Stimulated activated naive B cell treated with anti-CD40 and anti-IgM and Interleukin-4, amounts not matched to agents 10 μg/mL and 1 μg/mL and 100 μg/mL, for 72 hours (primary cell): ENCODE measurements at places on chromosomes 6 and 20.

GRCh38 chr6:35776364-35777215 lies at the start of gene CLPSL2:
TSS of gene CLPSL2 (plus strand) at chr6:35776598. CDS start at chr6:35776619, 21 bp downstream.
- DNase-seq = peak; percentile 15
- H3K27me3 ChIP-seq = peaks cover 18% of the 10 kb centered on the region
- H3K27ac ChIP-seq = no peak within 1 kb of the TSS
- H3K4me1 ChIP-seq = peaks cover 15% of the 10 kb centered on the region
- H3K36me3 ChIP-seq = no peaks in the 10 kb centered on the region
- H3K4me3 ChIP-seq = peak within 1 kb of the TSS; percentile 81

DNA sequence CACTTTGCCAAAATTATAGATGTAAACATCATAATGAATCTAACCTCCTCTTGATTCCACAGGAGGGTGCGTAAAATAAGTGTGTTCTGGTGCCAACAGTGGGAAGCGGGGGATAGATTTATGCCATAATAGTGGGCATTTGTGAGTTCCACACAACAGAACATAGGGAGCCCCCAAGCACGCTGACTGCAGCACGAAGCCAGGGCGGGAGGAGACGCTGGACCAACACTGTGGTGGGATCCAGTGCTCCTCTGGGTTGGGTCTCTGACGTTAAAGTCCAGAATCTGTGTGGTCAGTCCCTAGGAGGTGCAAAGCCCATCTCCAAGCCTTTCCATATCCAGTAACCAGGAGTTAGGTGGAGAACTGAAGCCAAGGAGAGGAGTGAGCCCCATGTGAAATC lies 1.8 kb upstream of the TTLL2 start:
- DNase-seq = no peak
- no peak overlapping the region for H3K27ac ChIP-seq
- H3K4me1 ChIP-seq = no peaks in the 10 kb centered on the region
- peaks cover 45% of the 10 kb centered on the region for H3K27me3 ChIP-seq
- no peak overlapping the region for H3K4me3 ChIP-seq

GRCh38 chr6:33963136-33963750 lies 159.4 kb upstream of the MLN start:
- H3K36me3 ChIP-seq = no peaks in the 10 kb centered on the region
- H3K27me3 ChIP-seq = peaks cover 52% of the 10 kb centered on the region
- no peak overlapping the region for H3K4me3 ChIP-seq
- DNase-seq = no peak

- H3K4me3 ChIP-seq = peak overlapping the region; percentile 93
- DNase-seq = no peak
- no peaks in the 10 kb centered on the region for H3K27me3 ChIP-seq
- peaks cover 47% of the 10 kb centered on the region for H3K4me1 ChIP-seq
- H3K27ac ChIP-seq = no peak overlapping the region
- H3K36me3 ChIP-seq = peaks cover 43% of the 10 kb centered on the region
Measured at GRCh38 chr6:16758163-16758975, 2.9 kb downstream of the ATXN1 start.

DNA sequence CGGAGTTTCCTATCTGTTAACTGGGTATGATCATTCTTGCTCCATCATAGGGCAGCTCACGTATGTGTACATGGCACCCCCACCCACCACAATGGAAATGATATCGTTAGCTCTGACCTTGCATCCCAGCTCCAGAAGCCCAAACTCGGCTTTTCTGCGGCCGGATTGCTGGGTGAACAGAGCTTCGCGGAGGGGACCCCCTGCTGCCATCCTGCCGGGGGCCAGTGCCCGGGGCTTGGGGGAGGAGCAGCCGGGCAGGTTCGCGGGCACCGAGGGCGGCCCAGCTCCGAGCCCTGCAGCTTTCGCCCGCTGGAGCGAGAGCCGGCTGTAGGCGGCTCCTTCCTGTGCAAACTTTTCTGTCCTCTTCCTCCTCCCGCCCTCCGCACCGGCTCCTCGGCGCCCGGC lies 24.9 kb upstream of the FUCA2 start:
- no peak overlapping the region for H3K27ac ChIP-seq
- peak; percentile 36 for DNase-seq
- H3K36me3 ChIP-seq = no peaks in the 10 kb centered on the region
- H3K4me1 ChIP-seq = peaks cover 29% of the 10 kb centered on the region

DNA sequence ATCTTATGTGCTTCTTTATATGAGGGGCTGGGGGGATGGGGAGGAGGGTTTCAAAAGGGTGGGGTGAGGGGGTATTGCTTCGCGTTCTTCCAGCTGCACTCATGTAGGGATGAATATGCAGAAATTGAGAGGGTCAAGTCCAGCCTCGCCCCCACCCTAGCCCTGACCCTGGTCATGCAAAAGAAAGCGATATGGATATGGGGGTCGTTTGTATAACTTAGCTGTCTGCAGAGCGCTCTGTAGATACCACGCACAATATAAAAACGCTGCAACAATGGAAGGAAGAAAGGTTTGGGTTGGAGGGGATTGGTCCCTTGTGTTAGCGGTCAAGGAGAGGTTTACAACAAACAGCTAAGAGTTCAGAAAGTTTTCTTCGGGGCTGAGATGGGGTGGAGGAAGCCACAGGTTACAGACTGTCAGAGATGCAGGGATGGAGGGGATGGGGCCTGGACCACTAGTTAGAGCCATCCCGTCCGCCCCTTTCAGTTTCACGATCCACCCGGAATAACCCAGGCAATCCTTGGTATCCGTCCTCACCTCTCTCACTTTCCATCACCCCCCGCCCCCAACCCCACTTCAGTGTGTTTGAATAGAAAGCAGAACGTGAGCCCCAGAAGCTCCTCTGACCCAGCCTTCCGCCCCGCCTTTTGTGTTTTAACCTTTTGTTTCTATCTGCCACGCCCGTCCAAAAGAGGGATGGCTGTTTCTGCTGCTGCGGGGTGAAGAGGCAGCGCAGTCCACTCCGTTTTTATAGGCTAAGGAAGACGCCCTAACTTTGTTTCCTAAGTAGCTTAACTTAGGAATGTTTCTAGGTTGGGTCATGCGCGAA lies 73.5 kb downstream of the SOX4 start:
- no peak overlapping the region for H3K27ac ChIP-seq
- H3K4me3 ChIP-seq = peak overlapping the region; percentile 85
- H3K27me3 ChIP-seq = peaks cover 55% of the 10 kb centered on the region
- H3K4me1 ChIP-seq = peaks cover 28% of the 10 kb centered on the region
- no peaks in the 10 kb centered on the region for H3K36me3 ChIP-seq

- H3K36me3 ChIP-seq = peaks cover 5% of the 10 kb centered on the region
- no peak for DNase-seq
- peaks cover 16% of the 10 kb centered on the region for H3K27me3 ChIP-seq
- H3K4me1 ChIP-seq = no peaks in the 10 kb centered on the region
Measured at GRCh38 chr20:37955511-37955910, 52.6 kb downstream of the VSTM2L start.

DNA sequence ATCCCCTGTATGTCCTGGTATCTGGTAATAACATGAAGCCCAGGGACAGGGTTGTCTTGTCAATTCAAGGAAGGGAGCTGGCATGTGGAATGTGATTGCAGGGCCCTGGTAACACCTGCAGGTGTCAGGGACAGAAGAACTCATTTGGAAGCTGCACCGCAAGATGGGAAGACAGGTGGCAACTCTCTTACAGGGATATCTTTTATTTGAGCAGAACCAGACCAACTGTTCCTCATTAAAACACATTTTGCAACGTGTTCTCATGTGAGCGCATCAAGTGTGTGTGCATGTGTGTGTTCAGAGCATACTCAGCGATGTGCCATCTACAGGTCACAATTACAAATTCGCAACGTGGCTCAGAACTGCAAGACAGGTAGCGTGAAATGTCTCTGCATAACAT lies 370.9 kb upstream of the SOX4 start:
- no peak for DNase-seq
- H3K4me3 ChIP-seq = no peak overlapping the region
- H3K27ac ChIP-seq = no peak overlapping the region
- H3K4me1 ChIP-seq = no peaks in the 10 kb centered on the region
- H3K36me3 ChIP-seq = peaks cover 15% of the 10 kb centered on the region

GRCh38 chr6:20427856-20428255 lies 26.2 kb downstream of the E2F3 start:
- no peaks in the 10 kb centered on the region for H3K27me3 ChIP-seq
- peak; percentile 31 for DNase-seq
- peak overlapping the region; percentile 66 for H3K4me3 ChIP-seq
- H3K4me1 ChIP-seq = peaks cover 35% of the 10 kb centered on the region
- H3K36me3 ChIP-seq = peaks cover 24% of the 10 kb centered on the region

DNA sequence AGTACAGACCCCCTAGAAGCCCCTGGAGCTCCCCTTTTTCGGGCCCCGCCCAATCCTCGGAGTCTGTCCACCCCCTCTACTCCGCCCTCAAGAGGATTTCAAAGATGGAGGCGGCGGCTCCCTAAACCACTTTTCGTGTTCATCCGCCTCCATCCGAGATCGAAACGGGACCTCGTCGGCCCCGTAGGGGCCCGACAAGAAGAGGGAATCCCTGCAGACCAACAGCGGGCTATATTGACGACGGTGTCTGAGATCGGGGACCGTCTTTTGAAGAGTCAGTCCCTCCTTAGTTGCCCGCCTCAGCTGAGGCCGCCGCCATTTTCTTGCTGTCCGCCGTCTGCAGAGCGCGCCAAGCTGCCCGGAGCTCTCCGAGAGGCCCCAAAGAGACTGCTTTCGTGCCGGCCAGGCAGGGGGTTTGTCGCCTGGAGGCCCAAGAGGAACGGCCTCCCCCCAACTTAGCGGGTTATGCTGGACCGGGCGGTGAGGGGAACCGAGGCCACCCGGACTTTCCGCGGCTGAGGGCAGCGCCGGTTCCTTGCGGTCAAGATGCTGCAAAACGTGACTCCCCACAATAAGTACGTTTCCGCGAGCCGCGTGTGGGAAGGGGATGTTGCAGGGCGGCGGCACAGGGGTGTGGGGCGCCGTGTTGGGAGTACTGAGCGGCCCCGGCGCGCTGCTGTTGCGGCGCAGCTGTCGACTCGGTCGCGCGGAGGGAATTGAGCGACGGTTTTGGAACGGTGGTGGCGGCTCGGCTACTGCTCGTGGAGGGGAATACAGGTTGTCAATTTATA lies 4.2 kb downstream of the BRD2 start:
- peak overlapping the region; percentile 97 for H3K4me3 ChIP-seq
- peak overlapping the region; percentile 100 for H3K27ac ChIP-seq
- DNase-seq = no peak

GRCh38 chr20:14055127-14055742 lies 59.9 kb downstream of the MACROD2 start:
- no peaks in the 10 kb centered on the region for H3K36me3 ChIP-seq
- no peak for DNase-seq
- H3K4me3 ChIP-seq = no peak overlapping the region
- no peaks in the 10 kb centered on the region for H3K4me1 ChIP-seq
- peaks cover 9% of the 10 kb centered on the region for H3K27me3 ChIP-seq
- H3K27ac ChIP-seq = no peak overlapping the region

GRCh38 chr6:164108869-164109769 lies 694.6 kb downstream of the QKI start:
- peaks cover 7% of the 10 kb centered on the region for H3K4me1 ChIP-seq
- H3K4me3 ChIP-seq = no peak overlapping the region
- DNase-seq = no peak
- H3K36me3 ChIP-seq = no peaks in the 10 kb centered on the region
- H3K27ac ChIP-seq = no peak overlapping the region

DNA sequence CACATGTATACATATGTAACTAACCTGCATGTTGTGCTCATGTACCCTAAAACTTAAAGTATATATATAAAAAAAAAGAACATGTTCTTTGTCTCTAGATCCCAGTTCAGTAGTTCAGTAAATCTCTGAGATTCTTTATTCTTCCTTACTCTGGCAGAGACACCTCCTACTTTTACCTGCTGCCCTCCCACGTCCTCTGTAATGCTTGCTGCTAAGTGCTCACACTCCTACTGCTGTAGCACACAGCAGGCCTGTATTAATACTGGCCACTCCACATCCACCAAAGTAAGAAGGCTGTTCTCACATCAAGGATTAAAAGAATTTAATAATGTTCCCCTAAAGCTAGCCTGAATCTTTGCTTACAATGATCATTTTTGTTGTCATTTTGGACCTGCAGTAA lies 648.4 kb upstream of the EYS start:
- H3K27me3 ChIP-seq = no peaks in the 10 kb centered on the region
- no peaks in the 10 kb centered on the region for H3K4me1 ChIP-seq
- H3K36me3 ChIP-seq = no peaks in the 10 kb centered on the region

DNA sequence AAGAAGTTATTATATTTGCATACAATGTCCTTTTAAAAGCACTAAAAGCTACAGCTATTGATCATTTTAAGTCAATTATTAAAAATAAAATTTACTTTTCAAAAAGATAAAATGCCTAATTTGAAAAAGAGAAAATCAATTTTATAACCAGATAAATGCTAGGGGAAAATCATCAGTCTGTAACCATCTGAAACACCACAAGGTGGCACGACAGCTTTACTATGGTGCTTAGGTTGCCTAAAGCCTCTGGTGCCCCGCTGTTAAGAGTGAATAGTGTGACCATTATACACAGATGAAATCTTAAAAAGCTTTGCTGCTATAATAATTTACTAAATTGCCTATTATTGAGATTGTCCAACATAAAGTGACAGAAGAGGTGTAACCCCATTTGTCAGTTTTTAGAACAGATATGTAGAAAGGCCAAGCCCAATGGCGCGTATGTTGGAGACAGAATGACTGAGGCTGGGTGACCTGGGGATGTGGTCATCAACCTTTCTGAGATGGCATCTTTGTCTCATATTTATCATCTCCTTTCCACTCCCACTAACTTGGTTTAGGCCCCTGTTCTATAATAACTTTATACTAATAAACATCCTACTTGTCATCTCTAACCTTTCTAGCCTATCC lies 100.8 kb downstream of the MOXD1 start:
- no peak overlapping the region for H3K27ac ChIP-seq
- DNase-seq = peak; percentile 20
- peaks cover 4% of the 10 kb centered on the region for H3K36me3 ChIP-seq
- no peaks in the 10 kb centered on the region for H3K27me3 ChIP-seq
- no peak overlapping the region for H3K4me3 ChIP-seq

- H3K4me1 ChIP-seq = peaks cover 38% of the 10 kb centered on the region
- no peaks in the 10 kb centered on the region for H3K36me3 ChIP-seq
- H3K27me3 ChIP-seq = no peaks in the 10 kb centered on the region
- H3K27ac ChIP-seq = peak overlapping the region; percentile 81
- DNase-seq = no peak
Measured at GRCh38 chr20:53847139-53847836, 223.1 kb downstream of the BCAS1 start.

DNA sequence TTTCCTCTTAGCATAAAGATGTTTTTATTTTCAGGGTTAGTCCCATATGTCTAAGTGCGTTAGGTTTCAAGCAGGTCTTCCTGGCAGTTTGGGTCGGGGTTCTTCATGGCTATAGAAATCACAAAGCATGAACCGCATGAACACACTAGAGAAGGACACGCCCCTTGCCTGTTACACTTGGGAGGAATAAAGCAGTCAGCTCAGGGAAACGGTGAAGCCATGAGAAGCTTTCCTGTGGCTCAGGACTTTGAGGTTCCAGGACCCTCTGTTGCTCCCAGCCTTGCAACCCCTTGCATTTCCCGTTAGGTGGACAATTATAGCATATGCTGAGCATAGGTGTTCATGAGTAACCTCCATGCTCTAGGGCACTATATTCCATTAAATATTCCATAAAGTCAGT lies 96.7 kb downstream of the SYCP2 start:
- H3K27me3 ChIP-seq = peaks cover 39% of the 10 kb centered on the region
- no peak overlapping the region for H3K27ac ChIP-seq
- peaks cover 4% of the 10 kb centered on the region for H3K4me1 ChIP-seq
- no peak for DNase-seq
- no peak overlapping the region for H3K4me3 ChIP-seq
